ENCODE measurements at places on chromosomes 2 and 18.

- no peak for DNase-seq
Measured at GRCh38 chr2:184566716-184567115, 31.6 kb upstream of the ZNF804A start.

- DNase-seq, result no peak
Measured at GRCh38 chr18:48917579-48918517, 32.9 kb downstream of the SMAD7 start.

DNA sequence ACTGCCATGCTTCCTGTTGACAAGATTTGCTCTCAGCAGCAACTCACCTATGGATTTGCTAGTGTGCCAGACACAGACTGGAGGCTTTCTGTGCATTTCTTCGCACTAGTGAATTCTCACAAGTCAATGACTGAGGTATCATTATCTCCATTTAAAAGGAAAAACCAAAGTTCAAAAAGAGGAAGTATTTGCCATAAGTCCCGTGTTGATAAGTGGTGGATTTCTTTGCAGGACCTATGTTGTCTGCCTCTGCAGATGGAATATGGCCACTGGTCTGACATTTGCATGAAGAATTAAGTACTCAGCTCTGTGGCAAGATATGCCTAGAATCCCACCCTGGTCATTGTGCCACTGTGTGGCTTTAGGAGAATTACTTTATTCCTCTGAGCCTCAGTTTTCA is 299.6 kb downstream of the PAX3 start:
- DNase-seq, result no peak

DNA sequence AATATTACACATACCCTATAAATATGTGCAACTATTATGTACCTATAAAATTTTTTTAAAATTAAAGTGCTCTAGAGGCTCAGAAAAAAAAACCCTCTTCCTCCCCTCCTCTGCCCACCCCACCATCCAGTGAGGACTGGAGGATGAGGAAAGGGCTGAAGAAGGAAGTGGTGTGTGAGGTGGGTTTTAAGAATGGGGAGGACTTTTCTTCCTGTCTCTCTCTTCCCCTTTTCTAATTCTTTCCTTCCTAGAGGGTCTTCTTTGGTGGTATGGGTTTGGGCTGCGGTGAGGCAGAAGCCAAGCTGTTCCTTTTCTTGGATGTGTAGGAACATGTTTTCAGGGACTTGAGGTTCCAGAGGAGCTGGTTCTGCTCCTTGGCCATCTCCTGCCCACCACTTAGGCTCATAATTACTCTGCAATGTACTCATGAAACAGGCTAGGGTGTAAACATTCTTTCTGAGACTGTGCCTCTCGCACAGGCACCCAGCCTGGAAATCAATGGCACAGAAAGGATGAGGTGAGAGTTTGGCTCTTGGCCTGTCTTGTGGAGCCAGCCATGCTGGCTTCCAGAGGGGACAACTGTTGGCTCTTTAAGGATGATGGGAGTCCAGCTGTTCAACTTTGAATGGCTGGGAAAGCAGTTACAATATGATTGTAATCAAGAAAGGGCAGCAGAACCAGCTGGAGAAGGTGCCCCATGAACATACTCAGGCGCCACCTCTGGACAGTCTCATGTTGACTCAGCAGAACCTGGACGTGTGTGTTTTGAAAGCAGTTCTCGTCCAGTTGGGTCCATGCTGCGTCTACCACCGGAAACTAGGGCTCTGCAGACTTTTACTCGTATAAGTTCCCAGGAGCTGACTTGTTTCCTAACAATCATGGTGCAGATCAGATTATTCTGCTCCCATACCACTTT is 38.3 kb downstream of the IL1RL2 start:
- DNase-seq, result no peak

- DNase-seq, result no peak
Measured at GRCh38 chr2:195672674-195673073, 15.6 kb downstream of the SLC39A10 start.

GRCh38 chr2:120761911-120762310 is 26.2 kb downstream of the GLI2 start:
- DNase-seq, result no peak

DNA sequence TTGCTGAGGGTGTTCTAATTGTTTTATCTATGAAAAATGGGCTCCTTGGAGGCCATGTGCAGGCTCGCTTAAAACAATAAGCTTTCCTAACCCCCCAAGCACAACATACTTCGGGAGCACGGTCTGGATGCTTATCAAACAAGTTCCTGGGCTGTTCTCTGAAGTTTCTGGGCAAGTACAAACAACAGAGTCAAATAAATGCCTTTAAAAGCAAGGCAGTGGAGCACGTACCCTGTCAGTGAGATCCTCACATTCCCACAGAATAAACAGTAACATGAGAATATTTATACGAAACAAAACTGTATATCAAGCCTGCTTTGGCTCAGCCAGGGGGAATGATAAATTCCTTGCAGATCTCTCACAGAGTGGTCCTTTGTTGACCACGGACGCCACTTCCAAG is 44.8 kb downstream of the FTCDNL1 start:
- no peak for DNase-seq

DNA sequence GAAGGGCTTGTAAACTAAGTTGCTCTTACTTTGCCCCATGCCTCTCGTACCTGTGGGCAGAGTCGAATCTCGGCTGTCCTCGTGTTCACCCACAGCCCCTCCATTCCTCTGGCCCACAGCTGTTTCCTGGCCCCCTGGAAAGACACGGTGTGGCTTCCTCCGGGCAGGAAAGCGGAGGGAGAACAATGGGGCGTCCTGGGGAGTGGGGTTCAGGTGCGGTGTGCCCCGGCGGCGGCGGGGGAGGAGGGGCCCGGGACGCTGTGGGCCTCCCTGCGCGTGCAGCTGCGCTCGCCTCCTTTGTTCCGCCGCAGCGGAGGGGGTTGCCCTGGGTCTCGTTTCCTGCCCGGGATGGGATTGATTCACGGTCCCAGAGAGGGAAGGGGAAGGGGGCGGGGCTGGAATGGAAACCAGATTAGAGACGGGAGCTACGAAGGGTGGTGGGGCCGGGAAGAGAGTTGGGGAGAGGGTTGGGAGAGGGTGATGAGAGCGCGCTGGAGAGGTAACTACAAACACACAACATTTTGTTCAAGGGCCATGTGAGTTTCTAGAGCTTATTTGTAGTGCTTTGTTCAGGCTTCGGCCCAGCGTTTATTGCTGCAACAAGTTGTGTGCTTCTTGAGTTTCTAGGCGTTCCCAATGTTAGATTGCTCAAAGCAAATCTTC is 796 bp downstream of the MYO1B start:
- no peak for DNase-seq

DNA sequence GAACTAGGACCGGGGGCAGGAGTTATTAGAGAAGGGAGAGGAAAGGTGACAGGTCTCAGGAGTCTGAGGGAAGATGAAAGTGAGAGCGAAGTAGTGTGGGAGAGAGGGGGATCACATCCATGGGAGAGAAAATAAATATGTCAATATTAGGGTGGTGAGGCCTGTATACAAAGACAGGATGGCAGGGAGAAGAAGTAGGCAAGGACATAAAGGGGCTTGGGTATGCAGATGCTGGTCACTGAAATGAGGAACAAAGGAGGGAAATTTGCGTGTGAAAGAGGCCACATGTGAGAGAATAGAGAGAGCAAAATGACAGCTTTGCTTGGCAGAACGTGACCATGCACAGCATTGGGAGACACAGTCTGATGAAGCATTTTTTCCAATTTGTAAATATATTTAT is 13.6 kb downstream of the METAP1D start:
- DNase-seq, result no peak

- DNase-seq, result no peak
Measured at GRCh38 chr2:56132138-56132537, 51.7 kb upstream of the CCDC85A start.

DNA sequence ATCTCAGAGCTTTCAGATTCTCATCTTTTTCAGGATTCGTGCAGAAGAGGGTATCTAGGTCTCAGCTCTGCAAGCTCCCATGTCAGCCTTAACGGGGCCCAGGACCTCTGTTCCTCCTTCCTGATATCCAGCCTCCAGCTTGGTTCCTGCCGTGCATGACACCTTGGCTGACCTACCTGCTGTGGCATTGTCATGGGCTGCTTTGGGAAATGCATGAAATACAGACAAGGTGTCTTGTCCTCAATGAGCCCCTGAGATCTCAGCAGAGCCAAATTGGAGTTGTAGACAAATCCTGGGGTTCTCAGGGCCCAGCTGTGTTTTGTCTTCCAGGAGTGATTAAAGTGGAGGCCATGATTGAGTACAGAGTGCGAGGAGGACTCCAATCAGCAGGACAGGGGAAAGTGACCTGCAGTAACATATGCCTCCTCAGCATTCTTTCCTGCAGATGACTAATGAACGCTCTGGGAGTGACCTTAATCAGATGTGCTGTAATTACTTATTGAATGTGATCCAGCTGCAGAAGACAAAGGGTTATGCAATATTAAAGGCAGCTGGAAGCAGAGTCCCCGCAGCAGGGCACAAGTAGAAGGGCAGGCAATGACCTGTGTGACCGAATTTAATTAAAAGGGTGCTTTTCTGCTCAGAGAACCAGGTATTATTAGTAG is 141.1 kb downstream of the CCBE1 start:
- DNase-seq, result no peak

GRCh38 chr2:116979916-116980764 is 834.4 kb upstream of the DDX18 start:
- no peak for DNase-seq

- no peak for DNase-seq
Measured at GRCh38 chr18:6488956-6489355, 74.2 kb upstream of the L3MBTL4 start.

DNA sequence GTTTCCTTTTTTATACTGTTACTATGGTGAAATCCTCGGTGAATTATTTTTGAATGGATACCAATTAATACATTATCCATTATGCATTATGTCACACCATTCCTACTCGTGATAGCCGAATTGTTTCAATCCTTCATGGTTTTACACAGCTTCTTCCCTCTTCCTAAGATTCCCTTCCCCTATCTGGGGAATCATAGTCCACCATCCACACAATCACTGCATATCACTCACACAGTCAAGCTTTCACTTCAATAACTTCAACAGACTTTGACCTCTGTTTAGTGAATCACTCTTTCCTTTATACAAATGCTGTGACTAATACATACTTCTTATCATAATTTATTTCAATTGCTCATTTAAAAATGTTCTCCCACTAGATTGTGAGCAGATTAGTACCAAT is 1108.1 kb upstream of the LRRTM1 start:
- DNase-seq, result no peak

DNA sequence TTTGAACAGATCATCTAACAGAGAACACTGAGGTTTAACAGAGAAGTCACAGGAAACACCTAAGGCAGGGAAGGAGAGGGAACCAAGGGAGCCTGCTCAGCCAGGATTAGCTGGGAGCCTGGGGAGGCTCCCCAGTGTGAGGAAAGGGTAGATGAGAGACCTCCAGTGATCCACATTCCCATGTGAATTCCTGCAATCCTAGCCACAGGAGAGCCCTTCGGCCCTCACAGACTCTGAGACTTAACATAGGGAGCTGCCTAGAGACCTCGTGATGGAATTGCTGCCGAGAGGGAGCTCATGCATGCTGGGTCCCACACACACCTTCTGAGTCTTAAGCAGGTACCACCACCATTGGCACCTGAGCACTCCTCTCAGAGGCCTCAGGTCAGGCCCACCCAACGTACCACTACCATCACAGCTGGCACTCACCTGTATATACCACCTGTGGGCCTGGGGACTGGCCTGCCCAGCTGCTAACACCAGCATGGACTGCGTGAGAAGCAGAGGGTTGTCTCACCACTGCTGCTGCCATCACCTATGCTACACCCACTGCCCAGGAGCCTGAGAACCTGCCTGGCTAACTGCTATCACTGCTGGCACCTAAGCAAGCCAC is 225.9 kb upstream of the RASGRP3 start:
- DNase-seq, result no peak

GRCh38 chr2:199693861-199694260 is 157.1 kb downstream of the FTCDNL1 start:
- DNase-seq, result no peak

GRCh38 chr2:150062416-150062815 is 425.1 kb downstream of the RND3 start:
- no peak for DNase-seq

GRCh38 chr2:42770288-42771131 is 6.6 kb upstream of the OXER1 start:
- no peak for DNase-seq

GRCh38 chr18:39959839-39960238 is 1995.2 kb upstream of the PIK3C3 start:
- no peak for DNase-seq

- no peak for DNase-seq
Measured at GRCh38 chr18:11024928-11025669, 124.3 kb downstream of the PIEZO2 start.

DNA sequence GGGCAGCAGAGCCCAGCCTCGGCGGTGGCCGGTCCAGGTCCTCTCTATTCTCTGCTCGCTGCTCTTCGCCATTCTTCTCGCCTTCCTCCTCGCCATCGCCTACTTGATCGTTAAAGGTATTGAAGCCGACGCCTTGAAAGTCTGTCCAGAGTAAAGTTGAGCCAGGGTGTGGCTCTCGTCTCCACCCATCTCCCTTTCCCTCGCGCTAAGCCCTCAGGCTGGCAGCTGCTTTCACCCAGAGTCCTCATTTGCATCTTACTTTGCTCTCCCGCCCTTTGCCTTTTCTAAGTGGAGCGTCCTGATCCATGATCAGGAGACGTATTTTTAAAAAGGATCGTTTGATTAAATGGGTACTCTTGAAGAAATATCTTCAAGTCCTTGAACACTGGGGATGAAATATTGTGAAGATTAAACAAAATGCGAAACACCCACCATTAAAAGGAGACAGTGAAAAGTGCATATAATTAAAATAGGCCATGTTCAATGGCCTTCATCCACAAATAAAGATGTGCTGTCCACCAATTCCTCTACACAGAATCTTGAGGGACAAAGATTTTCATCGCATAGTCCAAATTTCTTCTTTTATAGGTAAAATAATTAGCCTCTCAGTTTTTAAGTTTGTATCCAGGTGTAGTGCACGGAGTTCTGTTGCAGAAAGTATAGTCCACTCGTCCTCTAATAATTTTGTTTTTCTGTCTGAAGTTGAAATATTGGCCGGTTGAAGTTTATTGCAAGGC is 657 bp downstream of the ARL6IP6 start:
- DNase-seq, result no peak

DNA sequence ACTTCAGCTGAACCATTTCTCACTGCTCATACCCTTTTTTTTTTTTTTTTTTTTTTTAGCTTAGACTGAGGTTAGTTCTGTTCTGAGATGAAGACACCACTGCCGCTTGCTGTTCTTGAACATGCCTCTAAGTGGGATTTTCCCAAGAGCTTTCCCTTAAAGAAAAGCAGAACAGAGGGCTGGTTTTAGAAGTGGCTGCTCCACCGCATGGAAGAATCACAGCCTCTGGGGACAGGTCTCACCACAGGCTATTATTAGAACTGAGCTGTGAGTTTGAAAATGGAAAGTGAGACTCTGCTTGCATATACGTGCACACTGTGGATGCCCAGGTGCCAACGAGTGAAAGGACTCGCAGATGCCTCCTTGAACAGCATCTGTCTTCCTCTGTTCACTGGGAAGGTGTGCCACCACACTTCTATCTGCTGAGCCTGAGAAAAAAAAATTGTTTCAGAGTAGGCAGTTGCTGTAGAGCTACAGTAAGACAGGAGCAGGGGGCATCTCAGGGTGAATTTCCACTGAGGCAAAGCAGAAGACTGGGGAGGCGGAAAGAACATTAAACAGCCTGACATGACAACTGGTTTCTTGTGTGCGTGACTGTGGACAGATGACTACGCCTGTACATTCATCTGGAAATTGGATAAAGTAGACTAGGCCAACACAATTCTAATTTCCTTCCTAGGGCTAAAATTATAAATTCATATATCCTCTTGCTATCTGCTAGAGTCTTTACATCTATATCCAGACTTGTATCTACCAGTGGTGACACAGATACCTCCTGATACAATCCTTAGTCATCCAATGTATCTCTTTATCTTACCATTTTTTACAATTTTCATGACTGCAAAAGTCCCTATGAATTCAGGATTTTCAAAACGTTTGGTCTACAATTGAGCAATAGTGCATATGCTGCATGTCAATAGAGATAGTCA is 1045.7 kb upstream of the CELF4 start:
- DNase-seq, result peak; percentile 71

All from GM12864 (cell line).